ENCODE measurements at places on chromosomes 7 and 10.

- DNase-seq, result no peak
Measured at GRCh38 chr7:115137816-115138215, 215.9 kb downstream of the MDFIC start.

DNA sequence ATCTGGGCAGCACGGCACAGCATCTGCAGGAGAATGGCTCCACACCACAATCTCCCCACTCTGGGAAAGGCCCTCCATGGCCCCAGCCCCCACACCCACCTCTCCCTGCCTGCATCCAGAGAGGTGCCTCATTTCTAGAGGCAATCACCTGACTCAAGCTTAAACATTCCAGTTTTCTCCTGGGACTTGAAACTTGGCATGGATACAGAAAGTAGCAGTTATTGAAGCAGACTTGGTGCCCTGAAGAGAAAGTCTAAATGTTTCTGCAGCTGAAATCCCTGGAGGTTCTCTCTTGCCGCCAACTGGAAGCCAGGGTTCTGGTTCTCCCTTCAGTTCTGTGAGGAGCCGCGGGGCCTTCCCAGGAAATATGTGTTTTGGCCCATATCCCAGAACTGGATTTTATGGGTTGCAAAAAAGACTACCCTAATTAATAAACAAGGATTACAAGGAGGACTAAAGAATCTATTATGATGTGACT is 122.8 kb downstream of the SKIDA1 start:
- no peak for DNase-seq

- no peak for DNase-seq
Measured at GRCh38 chr10:126357169-126357568, 31.1 kb downstream of the ADAM12 start.

- DNase-seq, result no peak
Measured at GRCh38 chr7:23449941-23450340, 20.4 kb downstream of the IGF2BP3 start.

- no peak for DNase-seq
Measured at GRCh38 chr10:94065787-94066186, 72.1 kb downstream of the PLCE1 start.

- DNase-seq, result no peak
Measured at GRCh38 chr7:107560898-107561516, 2.7 kb downstream of the COG5 start.

DNA sequence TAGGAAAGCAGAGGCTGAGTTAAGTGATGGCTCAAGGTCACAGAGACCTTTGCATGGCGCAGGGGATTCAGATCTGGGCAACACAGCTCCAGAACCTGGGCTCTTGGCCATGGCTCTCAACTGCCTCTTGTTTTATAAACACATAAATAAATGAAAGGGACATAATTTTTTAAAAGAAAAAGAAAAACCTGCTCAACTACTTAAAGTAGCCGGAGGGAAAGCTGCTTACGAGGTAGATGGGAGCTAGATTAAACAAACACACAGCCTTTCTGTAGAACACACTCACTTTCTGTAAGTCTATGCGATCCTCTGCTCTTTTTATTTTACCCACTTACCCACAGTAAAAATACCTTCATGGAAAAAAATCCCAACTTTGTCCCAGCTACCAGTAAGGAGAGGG is 81.3 kb downstream of the PIP4K2A start:
- DNase-seq, result no peak

GRCh38 chr10:43294241-43294658 is 27.4 kb upstream of the RASGEF1A start:
- DNase-seq, result no peak

Measured in COR-L47 (cell line).